ENCODE measurements at places on chromosomes 1 and 21.

- no peak for DNase-seq
Measured at GRCh38 chr1:158691907-158692306, 5.4 kb upstream of the SPTA1 start.

- peak; percentile 54 for DNase-seq
Measured at GRCh38 chr1:202965422-202965821, 1.6 kb downstream of the CYB5R1 start.

- no peak for DNase-seq
Measured at GRCh38 chr1:28910379-28911115, 3.8 kb upstream of the EPB41 start.

DNA sequence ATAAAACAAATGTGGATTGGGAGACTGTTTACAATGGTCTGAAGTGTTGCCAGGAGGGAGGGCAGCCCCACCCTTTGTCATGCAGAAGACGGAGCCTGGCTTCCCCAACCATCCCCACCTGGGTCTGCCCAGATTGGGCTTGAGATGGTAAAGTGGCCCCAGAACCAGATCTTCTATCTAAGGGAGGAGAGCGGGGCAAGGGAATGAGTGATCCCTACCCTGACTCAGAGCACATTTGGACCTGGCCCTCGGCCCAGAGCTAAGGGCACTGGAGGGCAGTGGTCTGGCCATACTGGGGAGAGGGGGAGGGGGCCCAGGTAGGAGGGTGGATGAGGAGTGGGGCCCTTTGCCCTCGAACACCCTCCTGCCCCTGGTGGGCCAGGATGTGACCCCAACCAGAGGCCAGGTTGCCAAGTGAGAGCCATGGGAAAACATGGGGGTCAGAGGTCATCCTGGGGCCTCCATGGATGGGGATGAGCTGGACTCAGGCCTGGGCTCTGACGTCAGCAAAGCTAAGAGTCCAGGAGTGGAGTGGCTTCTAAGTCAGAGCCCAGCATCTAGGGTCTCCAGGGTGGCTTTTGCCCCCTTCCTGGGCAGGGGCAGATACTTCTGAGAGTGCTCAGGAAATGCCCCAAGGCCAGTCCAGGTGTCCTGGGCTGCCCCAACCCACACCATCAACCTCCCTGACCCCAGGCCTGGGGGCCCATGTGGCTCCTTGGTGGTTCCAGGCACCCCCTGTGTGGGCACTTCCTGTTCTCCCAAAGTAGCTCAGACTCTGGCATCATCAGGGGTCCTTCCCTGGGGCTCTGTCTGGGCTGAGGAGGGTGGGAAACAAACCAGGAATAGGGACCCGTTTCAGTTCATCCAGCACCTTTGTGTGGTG lies 1.6 kb upstream of the LEFTY1 start:
- no peak for DNase-seq

DNA sequence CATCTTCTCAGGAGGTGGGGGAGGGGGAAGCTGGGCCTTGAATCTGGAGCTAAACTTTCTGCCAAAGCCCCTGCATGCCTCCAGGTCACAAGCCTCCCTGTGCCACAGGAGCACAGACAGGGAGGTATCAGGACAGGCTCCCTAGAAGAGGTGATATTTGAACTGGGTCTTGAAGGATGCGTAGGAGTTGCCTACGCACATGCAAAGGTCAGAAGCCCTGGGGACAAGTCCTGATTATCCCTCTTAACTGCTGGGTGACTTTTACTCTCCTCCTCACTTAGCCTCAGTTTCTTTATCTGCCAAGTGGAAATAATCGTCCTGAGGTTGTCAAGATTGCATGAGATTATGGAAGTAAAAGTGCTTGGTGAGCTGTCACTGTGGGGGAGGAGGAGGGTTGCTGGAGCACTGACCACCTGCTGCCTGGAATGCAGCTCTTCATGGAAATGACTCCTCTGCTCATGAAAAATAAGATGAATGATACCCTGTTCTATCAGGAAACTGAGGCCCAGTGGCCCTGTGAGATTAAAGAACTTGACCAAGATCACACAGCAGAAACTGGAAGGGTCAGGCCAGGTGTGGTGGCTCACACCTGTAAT lies 50.6 kb upstream of the LAPTM5 start:
- DNase-seq, result no peak

GRCh38 chr21:45296638-45297037 lies 8.9 kb upstream of the POFUT2 start:
- no peak for DNase-seq

DNA sequence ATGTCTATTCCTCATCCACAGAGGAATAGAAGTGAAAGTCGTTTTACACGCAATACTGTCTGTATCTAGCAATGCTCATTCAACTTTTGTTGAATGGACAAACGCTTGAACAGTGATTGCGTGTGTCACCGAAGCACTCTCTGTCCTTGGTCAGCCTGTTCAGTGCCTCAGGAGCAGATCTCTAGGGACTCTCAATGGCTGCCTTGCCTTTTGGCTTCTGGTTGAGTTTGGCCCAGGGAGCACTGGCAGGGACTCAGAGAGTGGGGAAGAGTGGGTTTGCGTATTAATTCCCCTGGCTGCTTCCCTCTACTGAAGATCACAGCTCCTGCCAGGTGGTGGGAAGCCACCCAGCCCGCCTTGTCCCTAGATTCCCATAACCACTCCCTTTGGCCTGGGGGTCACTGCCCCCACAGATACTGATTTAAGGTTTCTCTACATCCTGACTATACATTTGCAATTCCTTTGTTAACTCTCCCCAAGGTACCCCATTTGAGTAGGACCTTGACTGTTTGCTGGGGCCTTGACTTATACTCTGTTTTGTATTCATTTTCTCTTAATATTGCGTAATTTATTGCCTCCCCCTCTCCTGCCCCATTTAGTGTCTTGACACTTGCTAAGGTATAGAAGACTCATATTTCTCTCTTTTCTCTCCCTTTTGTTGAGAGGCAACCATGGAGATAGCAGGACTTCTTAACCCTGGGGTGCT lies 61.7 kb upstream of the USP24 start:
- no peak for DNase-seq
